ENCODE measurements at places on chromosomes 12 and 14. TPM values are rescaled to one million over a fixed set of nuclear protein-coding genes. Genes with fewer than 3 reads are reported as not detected.

GRCh38 chr14:91876492-91876891, 9.2 kb upstream of the TC2N start:
- DNase-seq, result no peak
- H3K4me1 ChIP-seq, result peaks cover 85% of the 10 kb centered on the region
- H3K36me3 ChIP-seq, result no peaks in the 10 kb centered on the region
- no peaks in the 10 kb centered on the region for H3K27me3 ChIP-seq
- no peak overlapping the region for H3K27ac ChIP-seq

DNA sequence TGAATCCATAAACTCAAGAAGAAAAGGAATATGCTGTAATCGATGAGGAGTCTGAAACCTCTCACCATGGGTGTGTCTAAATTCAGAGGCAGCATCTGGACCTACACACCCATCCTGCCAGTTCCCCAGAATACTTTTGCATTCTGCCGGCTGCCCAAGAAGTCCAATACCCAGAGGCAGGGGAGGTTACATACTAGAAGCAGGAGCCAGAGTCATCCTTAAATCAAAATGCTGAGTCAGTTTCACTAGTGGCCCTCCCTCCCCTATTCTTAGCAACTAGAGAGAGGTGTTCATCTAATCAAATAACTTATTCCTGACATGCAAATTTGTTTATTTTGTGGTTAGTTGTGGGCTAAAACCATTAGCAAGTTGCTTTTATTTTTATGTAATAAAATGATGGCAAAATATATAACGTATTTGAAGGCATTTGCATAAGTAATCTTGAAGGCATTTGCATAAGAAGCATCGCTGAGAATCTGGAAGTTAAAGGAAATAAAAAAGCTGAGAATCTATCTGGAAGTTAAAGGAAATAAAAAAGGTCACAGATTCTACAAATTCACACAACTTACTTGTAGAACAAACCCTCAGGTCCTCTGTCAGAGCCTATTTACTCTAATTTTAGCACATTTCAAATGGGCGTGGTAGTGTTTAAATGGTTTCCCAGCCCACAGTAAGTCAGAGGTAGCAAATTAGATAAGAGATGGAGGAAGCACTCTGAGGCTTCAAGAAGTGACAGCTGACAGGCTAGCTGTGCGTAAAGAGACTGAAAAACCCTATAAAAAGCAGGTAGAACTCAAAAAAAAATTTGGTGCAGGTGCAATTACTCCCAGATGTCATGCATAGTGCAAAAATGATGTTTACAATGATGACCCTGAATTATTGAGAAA, 7.8 kb downstream of the BHLHE41 start:
- no peak overlapping the region for H3K27ac ChIP-seq
- H3K4me3 ChIP-seq, result no peak overlapping the region
- no peak for DNase-seq

Gene LRRC43
- not detected for total RNA-seq

- H3K4me3 ChIP-seq, result no peak overlapping the region
- no peak for DNase-seq
- H3K36me3 ChIP-seq, result no peaks in the 10 kb centered on the region
These were observed 4.3 kb upstream of the GZMH start for GRCh38 chr14:24613747-24614146.

- no peak for DNase-seq
- H3K4me1 ChIP-seq, result peaks cover 7% of the 10 kb centered on the region
- H3K4me3 ChIP-seq, result no peak overlapping the region
- no peaks in the 10 kb centered on the region for H3K36me3 ChIP-seq
These were observed 628 bp downstream of the MEG3 start for GRCh38 chr14:100826391-100827100.

DNA sequence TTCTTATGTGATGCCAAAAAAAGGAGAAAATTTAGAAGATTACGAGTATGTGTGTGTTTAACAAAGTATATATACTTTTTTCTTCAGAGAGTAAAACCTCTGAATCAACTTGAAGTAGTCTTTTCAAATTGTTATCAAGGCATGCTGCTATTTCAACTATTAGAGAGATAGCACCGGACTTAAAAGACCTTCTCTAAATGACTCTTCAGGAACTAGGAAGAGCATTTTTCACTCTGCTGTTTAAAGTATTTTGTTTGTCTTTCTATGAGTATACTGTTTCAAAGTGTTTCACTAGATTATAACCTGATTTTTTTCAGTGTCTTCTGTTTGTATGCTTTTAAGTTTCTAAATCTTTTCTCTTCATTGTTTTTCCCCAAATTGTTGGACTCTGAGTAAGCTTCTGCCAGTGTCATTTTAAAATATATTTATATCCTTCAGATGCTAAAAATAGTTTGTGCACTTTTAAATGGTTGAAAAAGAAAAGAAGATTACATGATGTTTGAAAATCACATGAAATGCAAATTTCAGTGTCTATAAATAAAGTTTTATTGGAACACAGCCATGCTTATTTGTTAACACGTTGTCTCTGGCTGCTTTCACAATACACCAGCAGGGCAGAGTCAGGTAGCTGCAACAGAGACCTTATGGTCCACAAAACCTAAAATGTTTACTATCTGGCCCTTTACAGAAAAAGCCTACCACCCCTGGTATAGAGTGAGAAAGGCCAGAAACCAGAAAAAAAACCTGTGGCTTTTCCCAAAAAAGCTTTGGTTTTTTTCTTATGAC, 21.3 kb downstream of the CRADD start:
- no peaks in the 10 kb centered on the region for H3K36me3 ChIP-seq
- H3K4me1 ChIP-seq, result peaks cover 2% of the 10 kb centered on the region
- H3K4me3 ChIP-seq, result no peak overlapping the region
- H3K27me3 ChIP-seq, result no peaks in the 10 kb centered on the region

Gene PITPNM2
- total RNA-seq, result 45.2 TPM

Gene VPS33A
- total RNA-seq, result 22.7 TPM

DNA sequence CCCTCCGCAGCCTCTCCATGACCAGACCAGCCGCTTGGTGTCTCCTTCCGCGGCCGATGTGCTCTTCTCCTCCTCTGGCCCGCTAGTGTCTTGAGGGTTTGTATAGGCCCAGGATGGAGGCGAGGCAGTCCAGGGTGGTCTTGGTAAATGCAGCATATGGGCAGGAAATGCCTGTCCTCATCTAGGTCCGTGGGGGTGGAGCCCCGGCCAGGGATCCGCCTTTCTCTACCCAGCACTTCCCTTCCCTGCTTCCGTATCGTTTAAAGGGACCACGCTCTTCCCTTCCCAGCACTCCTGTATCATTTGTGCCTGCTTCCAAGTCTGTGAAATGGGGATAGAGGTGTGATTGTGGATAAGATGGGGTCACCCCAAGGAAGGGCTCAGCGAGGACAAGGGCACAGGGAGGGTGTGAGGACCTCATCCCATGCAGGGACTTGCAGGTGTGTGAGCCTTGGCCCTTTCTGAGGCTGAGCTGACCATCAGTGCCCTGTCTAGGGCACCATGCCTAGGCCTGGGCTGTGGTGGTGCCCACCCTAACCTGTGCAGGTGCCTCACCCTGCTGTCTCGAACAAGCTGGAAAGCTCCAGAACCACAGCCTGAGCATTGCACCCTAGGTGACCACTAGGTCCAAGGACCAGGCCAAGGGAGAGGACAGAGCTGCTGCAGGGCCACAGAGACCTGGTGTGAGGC, 326.8 kb upstream of the RTL1 start:
- H3K4me1 ChIP-seq, result no peaks in the 10 kb centered on the region
- DNase-seq, result no peak
- H3K27me3 ChIP-seq, result no peaks in the 10 kb centered on the region
- no peak overlapping the region for H3K4me3 ChIP-seq
- no peaks in the 10 kb centered on the region for H3K36me3 ChIP-seq
- no peak overlapping the region for H3K27ac ChIP-seq

DNA sequence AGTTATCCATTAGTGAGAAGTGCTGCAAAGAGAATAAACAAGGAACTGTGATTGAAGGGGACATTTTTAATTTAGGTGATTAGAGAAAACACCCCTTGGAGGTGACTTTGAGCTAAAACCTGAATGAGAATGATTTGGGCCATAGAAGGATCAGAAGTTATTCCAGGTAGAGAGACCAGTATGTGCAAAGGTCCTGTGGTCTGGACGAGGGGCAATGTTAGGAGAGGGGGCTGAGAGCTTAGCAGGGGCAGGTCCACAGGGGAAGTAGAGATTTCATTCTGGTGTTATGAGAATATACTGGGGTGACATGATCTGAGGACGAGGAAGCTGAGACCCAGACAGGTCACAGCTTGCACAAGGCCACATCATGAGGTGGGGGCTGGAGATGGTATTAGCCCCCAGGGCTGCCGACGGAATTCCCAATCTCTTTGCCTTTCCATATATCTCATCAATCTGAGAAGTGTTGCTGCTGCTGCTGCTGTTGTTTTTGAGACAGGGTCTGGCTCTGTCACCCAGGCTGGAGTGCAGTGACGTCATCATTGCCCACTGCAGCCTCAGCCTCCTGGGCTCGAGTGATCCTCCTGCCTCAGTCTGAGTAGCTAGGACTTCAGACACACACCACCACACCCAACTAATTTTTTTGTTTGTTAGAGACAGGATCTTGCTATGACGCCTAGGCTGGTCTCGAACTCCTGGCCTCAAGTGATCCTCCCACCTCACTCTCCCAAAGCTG, 55.6 kb downstream of the KCTD10 start:
- H3K36me3 ChIP-seq, result no peaks in the 10 kb centered on the region
- H3K27ac ChIP-seq, result no peak overlapping the region
- no peak for DNase-seq
- no peaks in the 10 kb centered on the region for H3K4me1 ChIP-seq
- H3K27me3 ChIP-seq, result peaks cover 22% of the 10 kb centered on the region
- no peak overlapping the region for H3K4me3 ChIP-seq

- H3K4me1 ChIP-seq, result peaks cover 27% of the 10 kb centered on the region
- H3K27ac ChIP-seq, result no peak overlapping the region
- no peaks in the 10 kb centered on the region for H3K27me3 ChIP-seq
- H3K36me3 ChIP-seq, result peaks cover 48% of the 10 kb centered on the region
These were observed 2.1 kb upstream of the DTX3 start for GRCh38 chr12:57602544-57602943.

Gene TSPAN8
- not detected for total RNA-seq

Gene SLC6A12
- not detected for total RNA-seq

- H3K27me3 ChIP-seq, result peaks cover 6% of the 10 kb centered on the region
- no peak for DNase-seq
- H3K36me3 ChIP-seq, result no peaks in the 10 kb centered on the region
- no peak overlapping the region for H3K27ac ChIP-seq
- H3K4me1 ChIP-seq, result no peaks in the 10 kb centered on the region
- H3K4me3 ChIP-seq, result no peak overlapping the region
These were observed 97.1 kb downstream of the PRIMA1 start for GRCh38 chr14:93691042-93691780.
